ENCODE measurements at places on chromosomes 5 and 9. TPM values are rescaled to one million over a fixed set of nuclear protein-coding genes. Genes with fewer than 3 reads are reported as not detected.

- H3K27me3 ChIP-seq = no peaks in the 10 kb centered on the region
- H3K36me3 ChIP-seq = no peaks in the 10 kb centered on the region
- H3K4me1 ChIP-seq = no peaks in the 10 kb centered on the region
Observed at GRCh38 chr9:124339603-124340146, 75.6 kb downstream of the PSMB7 start.

GRCh38 chr9:99635032-99635431 is 186.7 kb upstream of the NR4A3 start:
- no peaks in the 10 kb centered on the region for H3K4me1 ChIP-seq
- no peaks in the 10 kb centered on the region for H3K36me3 ChIP-seq
- H3K27me3 ChIP-seq = no peaks in the 10 kb centered on the region
- no peak for DNase-seq
- no peak overlapping the region for H3K4me3 ChIP-seq
- no peak overlapping the region for H3K27ac ChIP-seq

- no peaks in the 10 kb centered on the region for H3K36me3 ChIP-seq
- H3K27me3 ChIP-seq = no peaks in the 10 kb centered on the region
- no peaks in the 10 kb centered on the region for H3K4me1 ChIP-seq
- H3K4me3 ChIP-seq = no peak overlapping the region
- DNase-seq = no peak
- no peak overlapping the region for H3K27ac ChIP-seq
Observed at GRCh38 chr5:80810425-80810824, 149.7 kb upstream of the RASGRF2 start.

DNA sequence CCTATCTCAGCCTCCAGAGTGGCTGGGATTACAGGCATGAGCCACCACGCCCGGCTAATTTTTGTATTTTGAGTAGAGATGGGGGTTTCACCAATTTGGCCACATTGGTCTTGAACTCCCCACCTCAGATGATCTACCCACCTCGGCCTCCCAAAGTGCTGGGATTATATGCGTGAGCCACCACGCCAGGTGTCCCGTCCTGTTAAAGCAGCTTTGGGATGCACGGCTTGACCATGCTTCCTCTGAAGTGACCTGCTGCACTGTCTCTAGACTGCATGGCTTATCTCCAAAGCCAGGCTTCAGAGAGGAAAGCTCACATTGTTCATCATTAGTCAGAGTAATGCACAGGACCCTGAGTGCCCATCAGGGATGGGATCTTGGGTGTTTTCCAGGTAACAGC is 45.4 kb downstream of the SEMA4D start:
- H3K4me1 ChIP-seq = no peaks in the 10 kb centered on the region
- H3K27me3 ChIP-seq = no peaks in the 10 kb centered on the region
- H3K36me3 ChIP-seq = no peaks in the 10 kb centered on the region
- H3K4me3 ChIP-seq = no peak overlapping the region
- no peak for DNase-seq

DNA sequence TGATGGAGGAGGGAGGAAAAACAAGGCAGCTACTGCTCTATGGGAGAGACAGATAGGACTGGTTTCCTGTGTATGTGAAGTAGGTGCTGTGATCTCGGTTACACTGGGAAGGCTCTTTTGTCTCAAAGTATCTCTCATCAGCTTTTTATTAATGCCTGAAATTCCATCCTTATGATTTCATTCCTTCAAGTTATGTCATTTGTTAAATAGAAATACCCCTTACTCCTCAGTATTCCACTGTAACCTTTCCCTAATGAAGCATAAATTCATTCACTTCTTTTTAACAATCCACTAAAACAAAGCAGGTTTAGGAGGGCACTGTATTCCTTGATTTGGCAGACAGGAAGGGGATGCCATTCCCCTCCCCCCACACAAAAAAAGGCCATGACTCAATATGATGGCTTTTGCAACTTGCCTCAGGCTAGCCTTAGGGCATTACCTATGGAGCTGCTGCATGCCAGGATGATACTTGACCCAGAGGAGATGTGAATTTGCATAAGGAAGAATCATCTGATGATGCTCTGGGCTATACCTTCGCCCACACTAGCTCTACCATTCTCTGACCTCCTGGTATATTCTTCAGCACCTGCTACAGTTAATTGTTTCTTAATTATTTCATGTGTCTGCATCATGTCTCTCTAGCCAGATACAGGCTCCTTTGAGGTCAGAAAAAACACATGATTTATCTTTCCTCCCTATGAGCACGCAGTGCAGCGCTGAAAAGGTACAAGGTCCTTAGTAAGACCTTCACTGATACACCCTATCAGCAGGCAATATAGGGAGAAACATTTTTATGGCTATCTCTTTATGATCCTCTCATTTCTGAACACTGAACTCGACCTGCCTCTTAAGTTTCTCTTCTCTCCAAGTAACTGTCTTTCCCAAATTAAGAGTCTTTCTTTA is 26.3 kb downstream of the NR3C1 start:
- DNase-seq = no peak
- no peaks in the 10 kb centered on the region for H3K36me3 ChIP-seq
- H3K4me1 ChIP-seq = no peaks in the 10 kb centered on the region
- H3K27me3 ChIP-seq = no peaks in the 10 kb centered on the region
- H3K27ac ChIP-seq = no peak overlapping the region
- no peak overlapping the region for H3K4me3 ChIP-seq

GRCh38 chr5:146440870-146441495 is 6.2 kb upstream of the TCERG1 start:
- no peaks in the 10 kb centered on the region for H3K4me1 ChIP-seq
- no peak for DNase-seq
- no peaks in the 10 kb centered on the region for H3K36me3 ChIP-seq
- H3K27ac ChIP-seq = no peak overlapping the region
- H3K4me3 ChIP-seq = no peak overlapping the region

Gene TAF1L
- 0.07 TPM for total RNA-seq

GRCh38 chr9:34551751-34552605 is 29.2 kb upstream of the ENHO start:
- no peaks in the 10 kb centered on the region for H3K4me1 ChIP-seq
- H3K27ac ChIP-seq = no peak overlapping the region
- H3K27me3 ChIP-seq = no peaks in the 10 kb centered on the region
- H3K4me3 ChIP-seq = no peak overlapping the region

DNA sequence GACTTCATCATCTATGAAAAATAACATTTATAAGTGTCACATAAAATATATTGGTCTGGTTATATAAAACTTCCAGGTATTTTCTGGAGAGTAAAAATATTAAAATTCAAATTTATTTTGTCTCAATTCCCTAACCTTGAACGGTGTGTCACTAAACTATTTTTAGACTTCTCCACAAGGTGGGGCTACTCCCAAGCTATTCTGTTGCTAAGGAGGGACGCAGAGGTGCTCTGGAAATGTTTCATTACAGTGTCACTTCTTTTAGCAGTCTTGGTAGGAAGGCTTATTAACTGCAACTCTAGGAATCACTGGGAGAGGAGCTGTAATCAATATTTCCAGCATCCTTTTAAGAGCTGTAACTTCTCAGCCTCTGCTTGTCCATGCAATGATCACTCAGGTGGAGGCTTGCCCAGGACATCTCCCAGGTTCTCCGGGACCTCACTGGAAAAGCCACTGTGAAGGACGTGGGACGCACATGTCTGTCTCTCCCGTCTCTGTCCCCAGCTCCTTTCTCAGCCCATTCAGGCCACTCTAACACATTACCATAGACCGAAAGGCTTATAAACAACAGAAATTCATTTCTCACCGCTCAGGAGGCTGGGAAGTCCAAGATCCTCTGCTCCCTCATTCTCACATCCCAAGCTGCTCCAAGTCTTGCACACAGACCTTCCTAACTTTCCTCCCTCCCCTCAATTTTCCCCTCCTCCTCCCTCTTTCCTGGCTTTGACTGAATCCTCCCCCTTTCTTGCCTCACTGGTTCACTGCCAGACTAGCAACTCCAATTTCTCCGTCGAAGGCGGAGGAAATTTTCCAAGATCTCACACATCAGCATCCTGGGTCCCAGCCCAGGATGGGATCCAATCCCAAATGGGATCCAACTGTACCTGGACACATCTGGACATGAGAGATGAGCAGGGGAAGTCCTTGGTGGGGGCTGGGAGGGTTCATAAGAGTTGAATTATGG is 32.7 kb upstream of the DNAH5 start:
- H3K4me1 ChIP-seq = no peaks in the 10 kb centered on the region
- no peak for DNase-seq
- H3K36me3 ChIP-seq = no peaks in the 10 kb centered on the region
- no peak overlapping the region for H3K27ac ChIP-seq

DNA sequence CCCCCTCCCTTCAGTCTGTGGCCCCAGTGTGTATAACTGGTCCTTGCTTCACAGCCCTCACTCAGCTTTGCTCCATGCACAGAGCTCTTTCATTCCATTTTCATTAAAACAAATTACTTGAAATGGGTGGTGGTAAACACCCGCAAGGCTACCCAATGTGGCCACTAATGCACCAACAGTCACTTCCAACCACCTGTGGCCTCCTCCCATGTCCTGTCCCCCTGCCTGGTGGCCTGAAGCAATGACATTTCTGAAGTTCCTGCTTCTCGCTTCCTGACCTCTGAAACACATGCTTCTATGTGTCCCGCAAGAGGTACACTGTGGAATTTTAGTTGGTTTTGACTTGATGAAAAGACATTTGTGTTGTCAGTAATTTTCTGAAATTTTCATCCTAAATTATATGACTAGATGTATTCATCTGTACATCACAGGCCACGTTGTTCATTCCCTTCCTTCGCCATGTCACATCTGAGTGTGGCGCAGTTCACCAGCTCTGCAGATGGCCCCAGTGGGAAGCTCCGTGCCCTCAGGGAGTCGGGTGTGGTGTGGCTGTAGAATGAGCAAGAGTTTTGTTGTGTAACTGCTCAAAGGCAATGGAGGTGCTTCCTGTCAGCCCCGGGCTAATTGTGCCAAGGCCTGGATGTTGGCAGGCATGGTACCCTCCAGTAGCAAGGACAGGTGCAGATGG is 9.6 kb downstream of the ROPN1L start:
- H3K27me3 ChIP-seq = no peaks in the 10 kb centered on the region
- H3K27ac ChIP-seq = no peak overlapping the region
- DNase-seq = no peak
- H3K36me3 ChIP-seq = no peaks in the 10 kb centered on the region

DNA sequence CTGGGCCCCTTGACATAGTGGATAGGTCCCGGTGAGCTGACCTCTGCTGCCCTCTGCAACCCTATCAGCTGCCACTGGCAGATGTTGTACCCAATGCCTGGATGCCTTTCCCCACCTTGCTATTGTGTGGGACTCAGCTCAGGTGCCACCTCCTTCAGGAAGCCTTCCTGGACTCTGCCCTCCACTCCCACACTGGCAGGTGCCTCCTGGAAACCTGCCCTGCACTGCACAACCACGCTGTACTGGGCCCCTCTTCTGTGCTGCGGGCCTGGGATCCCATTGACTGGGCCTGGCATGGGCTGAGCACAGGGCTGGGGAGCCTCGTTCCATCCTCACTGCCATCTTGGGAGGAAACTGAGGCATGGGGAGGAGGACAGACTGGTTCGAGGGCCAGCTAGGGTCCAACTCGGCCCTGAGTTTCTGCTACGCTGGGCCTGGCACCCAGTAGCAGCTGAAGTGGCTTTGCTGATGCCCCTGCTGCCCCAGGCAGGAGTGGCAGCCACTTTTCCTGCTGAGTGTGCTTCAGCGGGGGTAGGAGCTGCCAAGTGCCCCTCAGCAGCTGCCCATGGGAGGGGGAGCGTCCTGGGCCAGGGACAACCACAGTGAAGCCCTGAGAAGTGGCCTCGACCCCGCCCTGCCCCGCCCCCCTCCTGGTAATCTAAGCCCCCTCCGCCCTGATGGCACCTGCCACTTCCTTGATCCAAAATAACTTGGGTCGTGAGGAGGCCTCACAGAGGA is 1.3 kb downstream of the AK1 start:
- H3K4me3 ChIP-seq = no peak overlapping the region
- peak overlapping the region; percentile 67 for H3K27ac ChIP-seq
- DNase-seq = no peak
- peaks cover 34% of the 10 kb centered on the region for H3K4me1 ChIP-seq
- H3K27me3 ChIP-seq = no peaks in the 10 kb centered on the region

Gene LCN15
- not detected for total RNA-seq

DNA sequence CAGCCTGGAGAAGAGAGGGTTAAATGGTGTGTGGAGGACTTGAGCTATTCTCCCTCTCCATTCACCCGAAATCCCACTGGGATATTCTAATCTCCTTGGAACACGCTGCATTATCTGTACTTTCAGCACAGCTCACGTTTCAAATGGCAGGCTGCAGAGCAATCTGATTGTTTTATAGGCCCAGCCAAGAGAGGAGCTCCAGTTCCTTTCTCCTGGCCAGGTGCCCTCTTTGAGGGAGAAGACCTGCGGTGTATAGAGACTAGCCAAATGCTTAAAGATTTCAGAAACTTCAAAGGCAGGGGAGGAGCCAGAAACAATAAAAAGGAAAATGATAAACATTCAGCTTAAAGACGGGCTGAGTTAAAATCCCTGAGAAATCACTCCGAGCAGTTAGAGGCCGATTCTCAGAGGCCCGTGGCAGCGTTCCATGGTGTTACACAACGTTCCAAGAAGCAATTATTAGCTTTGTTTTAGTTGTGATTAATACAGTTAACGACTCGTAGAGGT is 564.0 kb upstream of the KLF4 start:
- peak overlapping the region; percentile 66 for H3K27ac ChIP-seq
- peak; percentile 85 for DNase-seq
- peaks cover 10% of the 10 kb centered on the region for H3K4me1 ChIP-seq
- H3K36me3 ChIP-seq = no peaks in the 10 kb centered on the region
- H3K4me3 ChIP-seq = no peak overlapping the region
- H3K27me3 ChIP-seq = no peaks in the 10 kb centered on the region

- H3K27me3 ChIP-seq = no peaks in the 10 kb centered on the region
- no peaks in the 10 kb centered on the region for H3K4me1 ChIP-seq
- no peak for DNase-seq
- H3K27ac ChIP-seq = no peak overlapping the region
- no peak overlapping the region for H3K4me3 ChIP-seq
Observed at GRCh38 chr5:165497707-165498106, 1992.3 kb downstream of the MAT2B start.

- no peaks in the 10 kb centered on the region for H3K27me3 ChIP-seq
- no peaks in the 10 kb centered on the region for H3K36me3 ChIP-seq
- H3K4me1 ChIP-seq = no peaks in the 10 kb centered on the region
- DNase-seq = no peak
Observed at GRCh38 chr5:54159893-54160195, 150.5 kb downstream of the ARL15 start.

DNA sequence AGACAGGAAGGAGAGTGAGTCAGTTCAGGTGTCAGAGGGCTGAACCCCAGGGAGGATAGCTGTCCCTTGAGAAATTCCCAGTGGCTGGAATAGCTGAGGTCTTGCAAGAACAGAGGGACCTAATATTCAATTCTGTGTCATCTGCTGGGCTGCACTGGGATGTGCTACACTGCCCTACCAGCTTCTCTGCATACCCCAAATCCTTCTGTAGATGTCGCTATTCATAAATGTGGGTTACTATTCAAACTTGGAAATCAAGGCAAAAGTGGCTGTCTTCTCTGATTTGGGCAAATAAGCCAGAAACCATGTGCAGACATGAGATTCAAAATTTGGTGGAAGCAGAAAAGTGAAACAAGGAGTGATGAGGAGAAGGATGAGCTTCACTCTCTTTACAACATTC is 16.3 kb downstream of the TNFSF8 start:
- H3K27me3 ChIP-seq = no peaks in the 10 kb centered on the region
- no peaks in the 10 kb centered on the region for H3K4me1 ChIP-seq
- no peak for DNase-seq
- no peak overlapping the region for H3K27ac ChIP-seq
- H3K36me3 ChIP-seq = no peaks in the 10 kb centered on the region

Gene PCDHGC4
- total RNA-seq = 5.9 TPM

Measured in uterus (tissue), 4 donors.